ENCODE measurements at places on chromosomes 5 and 9.

DNA sequence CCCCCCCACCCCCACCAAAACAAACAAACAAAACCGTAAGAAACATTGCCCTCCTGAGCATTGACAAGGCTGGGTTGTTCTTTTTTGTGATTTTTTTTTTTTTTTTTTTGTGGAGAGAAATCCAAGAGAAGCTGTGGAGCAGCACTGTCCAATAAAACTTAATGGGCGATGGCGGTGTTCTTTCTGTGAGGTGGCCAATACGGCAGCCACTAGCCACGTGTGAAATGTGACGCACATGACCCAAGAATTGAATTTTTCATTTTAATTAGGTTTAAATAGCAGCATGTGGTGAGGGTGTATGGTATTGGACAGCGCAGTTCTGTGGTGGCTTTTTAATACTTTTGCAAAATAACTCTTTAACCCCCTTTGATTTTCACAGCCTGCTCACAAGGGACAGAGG, 251.1 kb downstream of the PDZD2 start:
- DNase-seq = no peak

GRCh38 chr9:16752601-16753000, 117.9 kb downstream of the BNC2 start:
- no peak for DNase-seq

- DNase-seq = no peak
Measured at GRCh38 chr5:138664276-138664943, 88.8 kb upstream of the CTNNA1 start.

DNA sequence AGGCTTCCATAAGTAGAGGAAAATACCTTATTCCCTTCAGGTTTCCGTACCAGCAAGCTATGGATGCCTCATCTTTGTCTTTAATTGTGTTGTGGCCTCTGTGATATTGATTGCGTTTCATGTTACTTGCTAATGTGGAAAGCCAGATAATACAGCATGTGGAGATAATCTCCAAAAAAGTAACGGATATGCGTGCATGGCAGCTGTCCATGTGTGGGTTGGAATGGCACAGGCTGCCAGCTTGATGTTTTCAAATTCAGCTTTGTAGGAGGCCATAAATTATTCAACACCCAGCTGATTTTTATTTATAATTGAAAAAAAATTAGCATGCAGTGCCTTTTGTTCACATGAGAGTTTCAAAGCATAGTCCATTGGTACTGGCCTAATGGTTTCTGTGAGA, 144.9 kb downstream of the GIN1 start:
- no peak for DNase-seq

DNA sequence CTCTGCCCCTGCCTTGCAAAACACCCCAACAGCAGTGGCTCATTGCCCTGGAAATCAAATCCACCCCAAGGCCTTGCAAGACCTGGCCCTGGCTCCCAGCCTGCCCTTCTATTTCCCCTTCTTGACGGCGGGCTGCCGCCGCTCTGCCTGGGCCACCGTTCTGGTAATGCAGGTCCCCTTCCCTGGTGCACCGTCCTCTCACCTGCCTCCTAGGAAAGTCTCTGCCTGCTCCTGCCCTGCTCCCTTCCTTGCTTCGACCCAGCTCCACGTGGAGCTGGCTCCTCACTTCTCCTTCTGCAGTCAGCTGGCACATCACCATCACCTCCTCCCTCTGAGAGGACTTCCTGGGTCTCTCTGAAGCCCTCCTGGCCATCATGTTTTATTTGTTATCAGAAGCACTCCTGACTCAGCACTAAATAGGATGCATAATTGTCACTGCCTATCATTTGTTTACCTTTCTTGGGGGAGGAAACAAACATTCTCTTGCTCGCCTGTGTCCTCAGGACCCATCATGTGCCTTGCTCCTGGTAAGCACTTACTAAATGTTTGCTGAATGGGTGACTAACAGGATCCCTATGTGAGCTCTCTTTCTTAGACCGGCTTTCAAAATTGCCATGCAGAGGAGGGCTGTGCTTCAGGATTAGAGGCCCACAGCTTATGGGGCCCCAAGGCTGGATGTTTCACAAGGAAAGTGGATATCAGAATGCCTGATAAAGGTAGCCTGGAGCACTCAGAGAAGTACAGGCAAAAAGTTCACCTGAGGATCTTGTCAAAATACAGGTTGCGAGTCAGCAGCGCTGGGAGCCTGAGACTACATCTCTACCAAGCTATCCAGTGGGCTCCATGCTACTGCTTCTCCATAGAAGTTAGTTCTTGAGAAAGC, 19.6 kb upstream of the C5orf47 start:
- peak; percentile 71 for DNase-seq

DNA sequence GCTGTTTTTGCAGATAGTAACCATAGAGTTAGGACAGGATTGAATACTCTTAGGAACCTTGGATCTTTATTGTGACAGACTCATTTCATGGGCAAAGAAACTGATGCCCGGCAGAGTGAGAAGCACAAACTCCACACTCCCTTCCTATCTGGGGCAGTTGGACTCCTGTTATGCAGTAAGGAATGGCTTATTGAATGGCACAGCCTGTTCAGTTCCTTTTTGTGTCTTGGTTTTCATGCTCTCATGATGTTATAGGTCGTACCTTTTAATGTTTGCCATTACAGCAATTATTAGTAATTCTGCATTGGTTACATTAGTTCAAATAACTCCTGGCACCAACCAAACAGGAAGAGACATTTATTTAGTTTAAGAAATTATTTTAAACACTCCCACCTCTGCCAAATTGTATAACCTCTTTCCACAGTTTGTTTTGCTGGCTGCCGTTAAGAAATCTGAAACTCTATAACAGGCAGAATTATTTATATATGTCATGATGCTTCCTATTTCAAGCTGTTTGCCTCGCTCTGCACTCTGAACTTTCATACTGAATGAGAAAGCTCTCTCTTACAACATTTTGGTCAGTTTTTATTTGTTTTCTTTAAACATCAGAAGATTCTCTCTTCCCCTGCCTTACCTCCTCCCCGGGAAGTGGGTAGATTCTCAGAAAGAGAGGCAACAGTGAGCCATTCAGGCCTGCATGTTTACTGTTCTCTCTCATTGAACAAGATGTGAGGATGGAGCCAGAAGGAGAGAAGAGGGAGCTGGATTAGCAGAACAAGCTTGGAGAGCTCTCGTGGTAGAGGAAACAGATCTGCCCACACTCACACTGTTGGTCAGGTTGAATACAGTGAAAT, 144.4 kb downstream of the ARHGEF28 start:
- DNase-seq = no peak

- DNase-seq = no peak
Measured at GRCh38 chr9:109286571-109286977, 34.3 kb downstream of the EPB41L4B start.

DNA sequence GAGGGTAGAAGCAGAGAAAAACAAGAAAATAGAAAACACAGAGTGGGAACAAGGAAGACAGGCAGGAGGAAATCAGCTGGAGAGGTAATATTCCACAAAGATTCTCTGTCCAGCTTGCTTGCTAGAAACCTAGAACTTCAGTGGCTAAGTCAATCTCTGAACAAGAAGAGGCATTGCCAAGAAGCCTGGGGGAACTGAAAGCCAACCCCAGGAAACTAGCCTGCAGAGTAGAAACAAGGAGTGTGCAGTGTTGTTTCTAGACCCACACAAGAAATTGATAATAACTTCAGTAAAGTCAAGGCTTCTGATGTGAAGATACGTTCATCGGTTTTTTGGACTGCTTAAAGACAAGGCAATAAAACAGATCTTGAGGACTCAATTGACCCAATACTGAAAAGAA, 234.5 kb upstream of the MAP3K1 start:
- DNase-seq = no peak

DNA sequence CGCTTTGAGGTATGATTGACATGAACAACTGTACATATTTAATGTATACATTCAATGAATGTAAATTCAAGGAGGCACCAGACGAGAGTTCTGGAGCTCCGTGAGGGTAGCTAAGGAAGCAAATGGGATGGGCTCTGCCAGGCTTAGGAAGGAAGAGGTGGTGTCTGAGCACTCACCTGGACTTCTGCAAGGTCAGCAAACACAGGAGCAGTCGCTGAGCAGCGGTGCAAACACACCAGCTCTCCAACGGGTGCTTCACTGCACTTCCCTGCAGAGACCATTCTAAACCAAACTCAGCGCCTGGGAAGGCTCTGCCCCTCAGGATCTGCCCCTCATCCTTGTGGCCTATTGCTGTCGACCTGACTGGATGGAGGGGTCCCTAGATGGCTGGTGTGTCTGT, 101.5 kb downstream of the COL23A1 start:
- no peak for DNase-seq

GRCh38 chr9:24479361-24480059, 66.2 kb downstream of the IZUMO3 start:
- no peak for DNase-seq

DNA sequence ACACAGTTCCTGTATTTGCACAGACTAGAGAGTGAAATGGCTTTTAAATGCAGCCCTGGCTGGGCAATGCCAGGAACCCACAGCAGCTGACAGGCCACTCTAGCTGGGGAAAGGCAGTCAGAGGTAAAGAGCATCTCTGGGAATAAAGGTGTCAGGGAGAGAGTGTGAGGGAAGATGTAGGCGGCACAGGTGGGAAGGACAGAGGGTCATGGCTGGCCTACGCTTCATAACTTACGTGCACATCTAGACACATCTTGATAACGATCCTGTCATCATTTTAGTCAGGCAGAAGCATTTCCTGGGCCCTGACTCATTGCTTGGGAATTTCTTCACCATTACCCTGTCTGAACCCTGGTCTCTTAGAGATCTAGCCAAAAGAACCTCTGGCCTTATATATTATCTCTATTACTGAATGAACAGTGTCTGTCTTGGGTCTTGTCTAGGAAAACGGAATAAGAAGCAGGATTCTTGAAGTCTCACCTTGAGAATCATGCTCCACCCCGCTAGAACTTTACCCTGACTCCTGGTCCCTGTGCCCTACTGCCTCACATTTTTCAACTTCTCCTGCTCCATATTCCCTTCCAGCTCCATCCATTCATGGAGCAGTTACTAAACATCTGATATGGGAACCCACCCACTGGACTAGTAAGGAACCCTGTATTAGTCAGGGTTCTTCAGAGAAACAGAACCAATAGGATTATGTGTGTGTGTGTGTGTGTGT, 106.4 kb upstream of the ELL2 start:
- DNase-seq = no peak

- no peak for DNase-seq
Measured at GRCh38 chr5:71830681-71831539, 111.8 kb downstream of the CARTPT start.

- DNase-seq = no peak
Measured at GRCh38 chr9:14072850-14073249, 241.1 kb downstream of the NFIB start.

- no peak for DNase-seq
Measured at GRCh38 chr9:75658301-75658905, 232.1 kb upstream of the PCSK5 start.

GRCh38 chr5:159258361-159258760, 4.7 kb upstream of the UBLCP1 start:
- no peak for DNase-seq

GRCh38 chr5:14235872-14236271, 92.7 kb downstream of the TRIO start:
- DNase-seq = no peak

- DNase-seq = no peak
Measured at GRCh38 chr9:92564504-92564903, 28.7 kb upstream of the ECM2 start.

DNA sequence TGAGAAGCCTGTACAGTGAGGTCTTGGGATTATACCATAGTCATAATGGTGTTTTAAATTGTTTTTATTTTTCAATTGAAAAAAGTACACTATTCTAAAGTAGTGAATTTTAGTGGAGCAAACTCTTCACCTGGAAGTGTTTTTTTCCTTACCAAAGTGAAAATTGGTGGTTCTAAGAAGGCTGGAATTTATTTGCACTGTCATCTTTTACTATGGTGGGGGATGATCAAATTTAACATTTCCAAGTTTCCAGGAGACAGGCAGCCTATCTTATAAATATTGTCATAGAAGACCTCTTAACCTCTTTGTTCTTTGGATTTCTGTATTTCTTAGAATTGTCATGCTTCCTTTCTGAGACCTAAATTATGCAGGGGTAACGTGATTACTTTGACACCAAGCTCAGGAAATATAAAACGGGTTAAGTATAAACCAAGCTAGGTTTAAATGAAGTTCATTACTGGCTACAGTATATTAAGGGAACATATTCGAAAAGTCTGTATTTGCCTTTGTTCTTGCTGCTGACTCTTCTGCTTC, 20.2 kb downstream of the NDFIP1 start:
- no peak for DNase-seq

- no peak for DNase-seq
Measured at GRCh38 chr9:134329886-134330285, 3.6 kb downstream of the RXRA start.

DNA sequence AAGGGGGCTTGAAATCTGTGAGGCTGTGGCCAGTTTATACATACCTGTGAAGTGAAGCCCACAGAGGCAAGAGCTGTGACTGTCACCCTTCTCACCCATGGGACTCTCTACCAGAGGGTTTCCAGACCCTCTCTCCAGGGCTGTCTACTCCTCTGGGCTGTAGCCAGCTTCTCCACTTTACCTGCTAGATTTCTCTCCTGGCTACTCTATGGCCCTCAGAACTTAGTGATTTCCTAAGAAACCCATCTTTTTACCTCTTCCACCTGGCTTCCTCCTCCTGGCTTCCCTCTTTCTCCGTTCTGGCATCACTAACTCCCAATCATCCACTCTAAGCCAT, 78.0 kb downstream of the SEC61B start:
- no peak for DNase-seq

Data from HuH-7.5 (cell line).